ENCODE measurements at places on chromosomes 2 and 18. TPM values are rescaled to one million over a fixed set of nuclear protein-coding genes. Genes with fewer than 3 reads are reported as not detected.

ADRA2B gene
- total RNA-seq: 6.3 TPM

ASB18 gene
- not detected for total RNA-seq

IL36B gene
- not detected for total RNA-seq

DNAH6 gene
- 0.18 TPM for total RNA-seq

COL3A1 gene
- 0.76 TPM for total RNA-seq

L3MBTL4 gene
- 1.3 TPM for total RNA-seq

ARHGAP25 gene
- 3.4 TPM for total RNA-seq

AQP4 gene
- total RNA-seq: 2.8 TPM

MTA3 gene
- 153 TPM for total RNA-seq

TMEM214 gene
- 57.1 TPM for total RNA-seq

MARCHF4 gene
- 1.7 TPM for total RNA-seq

CPLX4 gene
- not detected for total RNA-seq

CKAP2L gene
- 25.6 TPM for total RNA-seq

INSIG2 gene
- 10.7 TPM for total RNA-seq

ANKRD23 gene
- 2.5 TPM for total RNA-seq

SLC5A7 gene
- total RNA-seq: not detected

BMP10 gene
- total RNA-seq: not detected

PLGLB1 gene
- 0.52 TPM for total RNA-seq

MOCOS gene
- total RNA-seq: 5.3 TPM

RMC1 gene
- total RNA-seq: 15.6 TPM

CAD gene
- 150 TPM for total RNA-seq

TTL gene
- 42.4 TPM for total RNA-seq
